ENCODE measurements at places on chromosomes 3 and 15.

DNA sequence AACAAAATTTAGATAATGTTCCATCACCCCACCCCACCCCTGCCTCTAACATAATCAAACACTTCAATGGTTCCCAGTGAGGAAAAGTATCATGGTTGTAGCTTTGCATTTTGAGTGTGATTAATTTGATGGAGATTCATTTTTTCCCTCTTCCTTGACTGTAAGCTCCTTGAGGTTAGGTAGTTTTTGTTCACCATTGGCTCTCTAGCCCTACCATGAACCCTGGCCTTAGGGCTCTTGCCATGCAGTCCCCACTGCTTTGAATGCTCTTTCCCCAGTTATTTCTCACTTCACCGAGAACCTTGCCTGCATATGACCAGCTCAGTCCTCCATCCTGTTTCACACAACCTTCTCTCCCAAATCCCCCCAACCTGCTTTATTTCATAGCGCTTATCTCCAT lies 5.0 kb upstream of the MBNL1 start:
- no peak for DNase-seq

- no peak for DNase-seq
These were observed 10.8 kb downstream of the BHLHE40 start for GRCh38 chr3:4990069-4990468.

DNA sequence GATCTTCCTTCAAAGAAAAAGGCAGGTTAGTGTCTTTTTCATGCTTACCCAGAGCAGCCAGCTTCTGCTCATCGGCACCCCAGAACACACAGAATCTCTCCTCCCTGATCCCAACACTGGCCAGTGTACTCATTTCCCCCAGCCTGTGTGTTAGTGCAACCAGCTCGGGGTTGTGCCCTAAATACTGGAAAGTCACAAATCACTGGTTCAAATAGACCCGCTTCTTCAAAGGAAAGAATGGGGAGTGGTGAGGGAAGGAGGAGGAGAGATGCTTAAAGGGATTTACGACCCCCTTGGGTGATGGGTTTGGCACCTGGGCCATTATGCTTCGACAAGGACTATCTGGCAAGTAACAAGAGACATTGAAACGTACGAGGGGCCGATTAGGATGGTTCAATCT lies 114.0 kb downstream of the FOXB1 start:
- no peak for DNase-seq

DNA sequence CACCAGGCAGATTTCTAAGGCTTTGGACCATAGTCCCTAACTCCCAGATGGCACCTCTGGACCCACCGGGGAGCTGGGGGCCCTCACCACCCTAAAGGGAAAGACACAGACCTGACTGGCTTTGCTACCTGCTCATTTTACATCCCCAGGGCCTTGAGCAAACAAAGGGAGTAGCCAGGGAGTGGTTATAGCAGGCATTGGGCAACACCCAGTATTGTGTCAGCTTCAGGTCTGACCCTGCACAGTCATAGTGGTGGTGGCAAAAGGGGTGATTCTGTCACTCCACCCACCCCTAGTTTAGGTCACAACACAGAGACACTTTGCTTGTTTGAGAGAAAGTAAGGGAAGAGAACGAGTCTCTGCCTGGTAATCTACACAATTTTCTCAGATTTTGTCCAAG lies 352.5 kb downstream of the DIPK2A start:
- no peak for DNase-seq

All from stimulated activated CD8-positive, alpha-beta memory T cell treated with anti-CD3 and anti-CD28 coated beads, Interleukin-4, amount 100 ng/mL, for 4 hours (primary cell).